ENCODE measurements at places on chromosomes 5 and 9.

DNA sequence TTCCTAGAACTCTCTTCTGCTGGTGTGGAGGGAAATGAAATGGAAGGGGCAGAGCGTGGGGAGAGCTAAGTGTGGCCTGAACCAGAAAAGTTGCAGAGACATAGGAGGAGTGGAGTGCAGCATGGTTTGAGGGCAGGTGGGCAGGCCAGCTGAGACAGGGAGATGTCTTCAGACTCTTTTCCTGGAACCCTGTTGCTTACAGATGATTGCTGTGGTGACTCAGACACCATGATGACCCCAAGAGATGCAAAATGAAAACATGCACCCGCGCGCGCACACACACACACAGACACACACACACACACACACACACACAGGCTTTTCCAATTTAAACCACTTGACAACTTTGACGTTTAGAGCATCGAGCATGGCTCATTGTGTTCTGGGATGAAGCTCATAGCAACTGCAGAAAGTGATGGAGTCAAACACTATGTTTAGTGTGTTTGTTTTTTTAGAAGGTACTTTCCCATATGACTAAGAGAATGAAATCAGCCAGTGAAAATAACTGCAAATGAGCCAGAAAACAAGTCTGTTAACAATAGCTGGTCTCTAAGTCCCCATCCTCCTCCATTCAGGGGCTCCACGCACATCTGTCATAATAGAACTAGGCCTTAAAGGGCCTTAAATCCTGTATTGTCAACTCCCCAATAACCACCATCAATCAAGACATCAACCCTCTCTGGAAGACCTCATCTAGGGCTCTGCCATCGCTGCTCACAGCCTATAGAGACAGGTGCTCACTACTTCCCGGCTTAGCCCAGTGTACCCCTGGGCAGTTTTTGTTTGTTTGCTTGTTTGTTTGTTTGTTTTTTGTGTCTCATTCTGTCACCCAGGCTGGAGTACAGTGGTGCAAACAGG, 9.6 kb downstream of the TMOD1 start:
- peak; percentile 40 for DNase-seq

DNA sequence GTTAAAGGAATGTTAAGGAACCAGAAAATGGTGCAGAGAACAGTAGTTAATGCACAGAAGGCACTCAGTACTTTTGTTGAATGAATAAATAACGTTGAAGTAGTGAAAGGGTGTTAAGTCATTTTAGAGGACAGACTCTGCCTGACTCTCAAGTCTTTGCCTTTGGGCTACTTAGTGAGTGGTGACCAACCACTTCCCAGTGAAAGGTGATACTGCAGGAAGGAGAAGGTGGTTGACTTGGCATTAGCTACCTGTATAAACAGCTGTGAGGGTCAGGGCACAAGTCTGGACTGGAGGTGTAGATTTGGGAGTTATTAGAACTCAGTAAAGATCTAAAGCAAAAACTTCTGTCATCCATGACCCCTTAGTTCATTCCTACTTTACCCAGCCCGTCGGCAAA, 4.9 kb upstream of the SHB start:
- no peak for DNase-seq

DNA sequence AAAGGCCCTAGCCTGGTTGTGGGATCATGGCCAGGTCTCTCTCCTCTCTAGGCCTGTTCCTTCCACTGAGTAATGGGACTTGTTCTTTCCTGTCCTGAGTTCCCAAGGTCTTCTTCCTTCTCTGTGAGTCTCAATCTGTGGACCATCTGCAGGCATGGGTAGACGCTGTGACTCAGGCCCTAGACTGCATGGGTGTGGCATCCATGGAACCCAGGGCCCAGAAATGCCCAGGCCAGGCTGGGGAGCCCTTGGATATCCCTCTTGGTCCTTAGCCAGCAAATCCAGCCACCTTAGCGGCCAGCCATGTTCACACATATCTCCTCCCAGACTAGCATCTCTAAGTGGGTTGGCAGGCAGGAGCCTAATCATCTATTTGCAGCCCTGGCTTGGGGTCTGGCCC, 2.3 kb upstream of the ACSL6 start:
- DNase-seq = no peak

DNA sequence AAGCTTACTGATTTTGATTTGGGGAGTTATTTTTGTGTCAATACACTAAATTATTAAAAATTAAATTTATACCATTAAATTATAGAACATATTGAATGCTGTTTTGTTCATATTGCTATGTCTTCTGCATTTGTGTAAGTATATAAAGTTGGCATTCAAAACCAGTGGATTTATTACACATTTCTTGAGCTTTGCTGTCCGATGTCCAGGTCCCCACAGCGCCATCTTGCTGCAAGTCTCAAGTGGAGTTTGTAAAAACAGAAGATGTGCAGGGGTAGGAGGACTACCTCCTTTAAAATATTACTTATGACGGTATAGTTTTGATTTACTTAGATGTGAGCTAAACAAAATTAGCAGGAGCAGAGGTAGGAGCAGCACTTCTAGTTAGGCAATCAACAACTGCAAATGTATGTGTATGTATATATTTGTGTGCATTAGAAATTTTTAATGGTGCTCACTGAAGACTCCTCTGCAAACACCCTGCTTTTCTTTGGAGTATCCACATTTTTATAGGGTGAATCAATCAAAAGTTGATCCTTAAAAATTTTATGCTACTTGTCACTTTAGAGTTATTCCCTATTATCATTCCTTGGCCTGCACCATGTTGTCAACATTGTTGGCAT, 37.4 kb downstream of the CPEB4 start:
- DNase-seq = no peak

GRCh38 chr5:148981353-148981752, 81.5 kb downstream of the SH3TC2 start:
- no peak for DNase-seq

GRCh38 chr5:111454198-111454622, 58.1 kb downstream of the STARD4 start:
- DNase-seq = peak; percentile 21

DNA sequence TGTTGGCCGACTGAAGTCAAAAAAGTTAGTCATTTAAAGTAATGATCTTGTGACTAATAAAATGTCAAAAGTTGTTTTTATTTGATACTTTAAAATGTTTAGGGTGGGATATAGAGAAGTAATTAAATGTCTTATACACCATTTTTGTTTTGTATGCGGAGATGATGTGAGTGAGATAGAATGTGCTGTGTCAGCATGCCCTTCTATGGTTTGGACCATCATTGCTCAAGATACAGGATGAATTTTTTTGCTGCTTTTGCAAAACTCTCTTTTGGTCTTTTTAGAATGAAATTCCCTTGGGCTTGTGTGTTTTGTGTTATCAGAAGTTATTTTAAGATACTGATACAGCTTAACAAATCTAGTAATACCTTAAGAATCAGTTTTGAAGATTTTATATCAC, 12.5 kb downstream of the SRFBP1 start:
- DNase-seq = no peak

- no peak for DNase-seq
These were observed 327.2 kb upstream of the NREP start for GRCh38 chr5:112084149-112084548.

DNA sequence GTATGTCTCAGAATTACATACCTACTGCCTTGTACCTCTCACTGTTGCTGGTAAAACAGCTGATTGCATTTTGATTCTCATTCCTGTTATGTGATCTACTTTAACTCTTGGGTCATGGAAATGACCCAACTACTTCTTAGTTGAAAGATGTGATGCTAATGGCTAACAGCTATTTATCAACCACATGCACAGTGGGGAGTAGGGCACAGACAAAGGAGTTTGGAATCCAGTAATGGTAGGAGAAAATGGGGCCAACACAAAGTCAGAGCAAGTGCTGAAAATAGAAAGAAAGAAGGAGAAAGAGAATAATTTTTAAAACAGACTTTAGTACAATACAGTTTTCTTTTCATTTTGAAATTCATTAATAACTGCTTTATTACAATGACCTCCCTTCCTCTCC, 241.0 kb downstream of the PTPRD start:
- no peak for DNase-seq

- no peak for DNase-seq
These were observed 52.0 kb upstream of the TJP2 start for GRCh38 chr9:69122082-69122548.

DNA sequence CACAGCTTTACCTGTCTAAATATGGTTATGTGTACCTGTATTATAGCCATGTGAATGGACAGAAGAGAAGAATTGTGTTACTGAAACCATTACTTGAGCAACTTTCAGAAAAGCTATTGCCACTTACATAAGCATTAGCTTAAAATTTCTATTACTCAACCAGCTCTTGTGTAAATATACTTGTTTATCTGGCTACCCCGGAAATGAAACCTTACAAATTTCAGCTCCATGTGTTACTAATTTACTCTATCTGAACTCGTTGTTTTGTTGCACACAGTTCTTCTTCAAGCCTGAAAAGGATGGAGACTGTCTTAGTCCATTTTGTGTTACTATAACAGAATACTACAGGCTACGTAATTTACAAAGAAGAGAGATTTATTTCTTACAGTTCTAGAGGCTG, 22.5 kb upstream of the ADAMTSL1 start:
- DNase-seq = no peak

GRCh38 chr9:2800394-2801179, 43.3 kb downstream of the PUM3 start:
- no peak for DNase-seq

DNA sequence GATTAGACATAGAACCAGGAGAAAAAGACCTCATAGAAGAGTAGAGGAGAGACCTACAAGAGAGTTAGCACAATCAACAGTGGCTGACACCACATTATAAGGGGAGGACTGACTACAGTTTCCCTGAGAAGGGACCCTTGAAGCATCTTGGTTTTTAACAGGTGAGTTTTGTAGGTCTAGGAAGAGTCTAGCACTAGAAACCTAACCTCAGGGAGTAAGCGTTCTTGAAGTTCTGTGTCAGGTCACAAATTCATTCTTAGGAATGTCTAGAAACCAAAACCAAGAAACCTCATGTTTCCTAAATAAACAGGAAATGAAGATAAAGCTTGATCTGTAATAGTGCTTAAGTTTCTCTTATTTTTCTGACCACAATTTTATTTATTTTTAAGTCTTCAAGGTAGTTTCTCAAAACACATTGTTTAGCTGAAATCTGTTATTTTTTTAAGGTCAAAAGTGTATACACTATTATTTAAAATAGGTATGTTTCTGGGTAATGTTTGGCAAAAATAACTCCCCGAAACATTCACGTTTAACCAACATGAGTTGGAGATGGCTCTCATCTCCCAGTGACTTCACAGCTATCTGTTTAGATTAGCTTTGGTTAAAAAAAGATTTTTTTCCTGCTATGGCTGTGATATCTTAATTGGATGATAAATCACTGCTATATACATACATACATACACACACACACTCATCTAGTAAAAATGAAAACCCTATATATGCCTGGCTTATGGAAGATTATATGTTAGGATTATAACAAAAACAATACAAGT, 37.1 kb downstream of the MAP3K1 start:
- peak; percentile 10 for DNase-seq

GRCh38 chr9:13786131-13786530, 506.6 kb upstream of the MPDZ start:
- peak; percentile 20 for DNase-seq

GRCh38 chr9:419571-420171, 205.0 kb downstream of the DOCK8 start:
- no peak for DNase-seq

DNA sequence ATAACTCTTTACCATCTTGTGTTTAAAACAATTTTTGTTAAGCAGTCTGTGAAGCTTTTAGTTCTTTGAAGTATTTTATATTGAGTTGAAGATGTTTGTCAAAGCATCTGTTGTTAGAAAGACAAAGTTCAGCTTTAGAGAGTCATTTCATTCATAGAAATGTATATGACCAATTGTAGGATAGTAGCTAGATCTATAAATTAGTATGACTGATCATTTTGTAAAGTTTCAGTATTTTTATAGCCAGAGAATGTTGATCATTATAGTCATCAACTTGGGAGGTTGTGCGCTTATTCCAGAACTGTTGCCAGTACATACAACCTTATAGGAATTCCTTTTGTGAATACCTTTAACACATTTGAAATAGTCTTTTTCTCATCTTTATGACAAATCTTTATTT, 5.2 kb downstream of the NIPBL start:
- no peak for DNase-seq

GRCh38 chr9:101409079-101409477, 10.4 kb downstream of the ZNF189 start:
- no peak for DNase-seq

- DNase-seq = no peak
These were observed 750.3 kb downstream of the MAT2B start for GRCh38 chr5:164255598-164256213.

GRCh38 chr5:36156619-36157018, 4.7 kb downstream of the SKP2 start:
- DNase-seq = peak; percentile 10
